Endodermal cell (in vitro differentiated cells): ENCODE measurements at places on chromosomes 16 and 17.

GRCh38 chr17:73774852-73775251 is 130.6 kb upstream of the SDK2 start:
- no peak for DNase-seq

GRCh38 chr16:17511340-17511739 is 40.6 kb upstream of the XYLT1 start:
- no peak for DNase-seq

DNA sequence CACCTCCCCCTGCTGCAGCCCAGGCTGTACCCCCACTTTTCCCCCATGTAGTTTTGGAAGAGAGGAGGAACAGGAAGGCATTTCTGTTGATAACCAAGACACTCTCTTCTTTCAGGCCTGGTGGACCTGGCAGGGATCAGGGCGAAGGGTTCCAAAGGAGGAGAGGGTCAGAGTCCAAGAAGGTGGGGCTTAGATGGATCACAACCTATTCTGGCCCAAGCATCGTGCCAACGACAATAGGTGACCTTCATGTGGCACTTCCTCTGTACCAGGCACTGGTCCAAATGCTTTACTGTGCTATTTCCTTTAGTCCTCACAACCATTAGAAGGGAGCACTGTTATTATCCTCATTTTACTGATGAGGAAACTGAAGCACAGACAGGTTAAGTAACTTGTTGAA is 84.3 kb downstream of the TMEM132E start:
- DNase-seq = no peak

GRCh38 chr17:10512856-10513255 is 5.5 kb downstream of the MYH1 start:
- no peak for DNase-seq

GRCh38 chr17:58283674-58284612 is 3.2 kb upstream of the MPO start:
- DNase-seq = no peak

- no peak for DNase-seq
These were observed 124.9 kb downstream of the WWOX start for GRCh38 chr16:78224342-78224741.

- no peak for DNase-seq
These were observed 83.0 kb downstream of the OR1D5 start for GRCh38 chr17:2980211-2980903.

- DNase-seq = peak; percentile 91
These were observed 13.4 kb downstream of the WFDC1 start for GRCh38 chr16:84308120-84308519.

GRCh38 chr16:2933136-2933535 is 21.4 kb downstream of the FLYWCH1 start:
- DNase-seq = no peak

GRCh38 chr17:50225701-50226240 is 24.3 kb upstream of the COL1A1 start:
- DNase-seq = no peak

DNA sequence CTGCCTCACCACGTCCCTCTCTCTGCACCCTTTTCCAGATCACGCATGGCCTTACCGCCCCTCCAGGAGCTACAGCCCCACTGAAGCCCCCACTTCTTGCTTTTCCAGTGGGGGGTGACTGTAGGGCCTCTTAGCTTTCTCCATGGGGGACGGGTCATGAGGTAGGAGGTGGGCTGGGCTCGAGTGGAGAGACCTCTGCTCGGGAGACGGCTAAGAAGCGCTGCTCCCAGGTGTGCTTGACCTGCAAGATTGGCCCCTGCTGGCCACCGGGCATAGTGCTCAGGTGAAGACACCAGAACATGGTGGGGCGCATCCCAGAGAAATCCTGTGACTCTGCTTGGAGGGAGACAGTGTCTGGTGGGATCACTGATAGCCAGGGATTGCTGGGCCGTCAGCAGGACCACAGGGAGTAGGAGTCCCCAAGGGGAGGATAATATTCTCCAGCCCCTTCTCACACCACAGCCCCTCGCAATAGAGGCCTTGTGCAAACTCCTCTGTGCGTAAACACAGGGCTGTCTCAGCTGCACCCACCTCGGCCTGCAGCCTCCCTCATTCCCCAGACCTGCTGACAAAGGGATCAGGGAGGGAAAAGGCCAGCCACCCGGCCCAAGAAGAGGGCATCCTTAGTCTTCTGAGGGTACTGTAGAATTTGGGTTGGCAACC is 8.9 kb upstream of the GALK1 start:
- peak; percentile 92 for DNase-seq

DNA sequence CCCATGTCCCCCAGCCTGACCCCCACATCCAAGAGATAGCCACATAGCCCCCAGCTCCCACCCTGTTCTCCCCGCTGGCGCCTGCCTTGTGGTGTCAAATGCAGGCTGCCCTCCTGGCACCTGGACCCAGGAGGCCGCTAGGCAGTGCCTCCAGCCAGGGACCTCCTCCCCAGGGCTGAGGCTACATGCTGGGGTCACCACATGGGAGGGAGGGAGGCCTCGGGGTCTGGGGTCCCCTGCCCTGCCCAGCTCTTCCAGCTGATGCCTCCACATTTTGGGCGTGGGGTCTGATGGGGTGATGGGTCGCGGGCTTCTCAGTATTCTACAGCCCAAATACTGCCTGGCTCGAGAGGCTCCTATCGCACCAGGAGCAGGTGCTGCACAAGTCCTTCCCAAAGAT is 9.5 kb downstream of the TBC1D26 start:
- DNase-seq = no peak

GRCh38 chr17:41308251-41308917 is 725 bp downstream of the KRTAP16-1 start:
- DNase-seq = peak; percentile 42

- no peak for DNase-seq
These were observed 5.9 kb upstream of the MAP2K3 start for GRCh38 chr17:21278450-21279197.

- DNase-seq = no peak
These were observed 66.1 kb upstream of the SIAH1 start for GRCh38 chr16:48451323-48451722.

DNA sequence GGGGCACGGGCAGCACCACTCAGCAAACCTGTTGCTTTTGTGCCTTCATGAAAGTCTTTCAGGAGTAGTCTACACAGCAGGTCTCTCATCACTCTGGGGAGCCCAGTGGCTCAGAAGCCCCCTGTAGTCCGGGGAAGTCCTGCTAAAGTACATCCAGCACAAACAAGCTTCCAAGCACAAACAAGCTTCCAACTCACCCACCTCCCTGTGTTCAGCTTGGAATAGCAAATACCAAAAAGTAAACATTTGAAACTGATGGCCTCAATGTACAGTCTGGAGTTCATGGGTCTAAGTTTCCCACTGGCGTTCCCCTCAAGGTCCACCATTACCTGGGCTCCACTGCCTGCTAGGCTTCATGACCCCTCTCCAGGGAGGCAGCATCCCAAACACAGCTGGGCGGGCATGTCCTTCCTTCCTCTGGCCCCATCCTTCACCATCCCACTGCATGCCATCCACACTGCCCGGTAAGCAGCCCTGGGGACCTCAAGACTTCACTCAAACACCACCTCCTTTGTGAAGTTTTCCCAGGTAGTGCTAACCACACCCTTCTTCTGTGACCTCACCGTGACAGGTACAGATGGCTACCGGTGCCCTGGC is 62.8 kb upstream of the SIAH1 start:
- no peak for DNase-seq

GRCh38 chr17:64470625-64471024 is 21.7 kb downstream of the MILR1 start:
- peak; percentile 75 for DNase-seq

DNA sequence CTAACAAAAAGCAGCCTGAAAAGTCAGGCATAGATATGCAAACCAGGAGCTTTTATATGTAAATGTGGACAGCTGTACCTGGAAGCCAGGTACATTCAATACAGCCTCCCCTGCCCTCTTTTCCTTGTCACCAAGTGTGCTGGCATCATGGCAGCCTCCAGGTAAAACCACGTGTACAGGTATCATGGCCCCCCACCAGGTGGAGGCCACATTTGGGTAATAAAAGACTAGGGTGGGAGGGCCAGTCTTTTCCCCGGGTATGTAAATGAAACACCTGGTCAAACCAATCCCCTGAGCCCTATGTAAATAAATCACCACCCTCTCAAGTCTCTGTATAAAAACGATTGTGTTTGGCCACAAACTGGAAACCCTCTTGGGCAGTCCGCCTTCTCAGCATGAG is 226.4 kb upstream of the GOT2 start:
- peak; percentile 50 for DNase-seq
